HCT116 (cell line): ENCODE measurements at places on chromosomes 6 and 20. TPM values are rescaled to one million over a fixed set of nuclear protein-coding genes. Genes with fewer than 3 reads are reported as not detected.

ARMC2 gene
- total RNA-seq = 3.6 TPM

SLC16A10 gene
- 8.3 TPM for total RNA-seq

CD40 gene
- total RNA-seq = 21.3 TPM

CARMIL1 gene
- total RNA-seq = 21.7 TPM

TRERF1 gene
- total RNA-seq = 12.4 TPM

OR2H2 gene
- total RNA-seq = not detected

GRCh38 chr20:24699321-24700165, 230.1 kb downstream of the SYNDIG1 start:
- no peak for DNase-seq

GRCh38 chr20:31972471-31973021, 4.6 kb downstream of the XKR7 start:
- no peak for DNase-seq

DNA sequence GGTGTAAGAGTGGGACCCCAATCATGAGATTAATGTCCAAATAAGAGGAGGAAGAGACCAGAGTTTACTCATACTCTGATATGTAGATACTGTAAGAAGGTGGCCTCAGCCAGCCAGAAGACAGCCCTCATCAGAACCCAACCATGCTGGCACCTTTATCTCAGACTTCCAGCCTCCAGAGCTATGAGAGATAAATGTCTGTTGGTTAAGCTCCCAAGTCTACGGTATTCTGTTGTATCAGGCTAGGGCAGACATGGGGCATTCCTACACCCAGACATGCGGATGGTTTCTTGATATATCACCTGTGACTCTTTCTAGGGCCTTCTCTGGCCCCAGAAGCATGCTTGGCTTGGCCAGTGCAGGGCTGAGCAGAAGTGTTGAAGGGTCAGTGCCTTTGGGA, 247.4 kb upstream of the RIN2 start:
- no peak for DNase-seq

DNA sequence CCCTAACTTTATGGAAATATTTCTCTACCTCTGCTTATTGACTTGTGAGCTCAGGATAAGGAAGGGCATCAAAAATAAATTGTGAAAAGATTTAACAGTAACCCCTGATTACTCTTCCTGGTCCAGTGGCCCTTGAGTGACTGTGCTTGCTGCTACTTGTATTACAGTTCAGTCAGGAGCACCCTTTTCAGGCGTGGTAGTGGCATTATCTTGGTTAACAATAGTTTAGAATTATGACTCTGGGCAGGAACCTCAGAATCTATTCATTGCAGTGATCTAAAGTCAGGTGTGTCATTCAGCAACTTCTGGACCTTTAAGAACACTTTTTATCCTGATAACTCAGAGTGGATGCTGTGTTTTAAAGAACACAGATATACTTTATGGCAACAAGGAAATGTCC, 43.4 kb downstream of the FAM135A start:
- no peak for DNase-seq

DNA sequence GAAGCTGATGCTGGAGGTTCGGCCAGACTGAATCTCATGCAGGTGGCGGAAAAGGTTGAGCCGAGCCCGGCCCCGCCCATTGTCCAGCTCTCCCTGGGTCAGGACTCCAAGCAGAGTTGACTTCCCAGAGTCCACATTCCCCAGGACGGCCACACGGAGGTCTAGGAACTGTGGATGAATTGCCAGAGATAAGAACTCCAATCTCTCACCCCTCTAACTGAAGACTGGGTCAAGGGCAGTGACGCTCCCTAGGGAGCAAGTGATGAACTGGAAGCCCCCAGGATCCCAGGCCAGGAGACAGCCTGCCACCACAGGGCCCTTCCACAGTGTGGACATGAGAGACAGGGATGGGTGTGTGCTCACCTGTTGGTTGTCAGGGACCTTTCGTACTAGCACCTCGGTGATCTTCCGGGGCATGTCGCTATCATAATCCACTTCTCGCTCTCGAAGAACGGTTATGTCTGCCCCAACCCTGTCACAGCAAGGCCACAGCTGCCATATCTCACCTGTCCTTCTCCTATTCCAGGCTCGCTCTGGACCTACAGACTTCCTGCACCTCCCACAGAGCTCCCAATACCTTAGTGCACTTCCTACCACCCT, 3.6 kb downstream of the GTPBP2 start:
- DNase-seq = no peak

GRCh38 chr20:57384486-57384885, 6.7 kb upstream of the RBM38 start:
- DNase-seq = no peak
